ENCODE measurements at places on chromosomes 6 and 20.

- no peak for DNase-seq
These were observed 58.3 kb downstream of the TCP11 start for GRCh38 chr6:35082733-35083403.

DNA sequence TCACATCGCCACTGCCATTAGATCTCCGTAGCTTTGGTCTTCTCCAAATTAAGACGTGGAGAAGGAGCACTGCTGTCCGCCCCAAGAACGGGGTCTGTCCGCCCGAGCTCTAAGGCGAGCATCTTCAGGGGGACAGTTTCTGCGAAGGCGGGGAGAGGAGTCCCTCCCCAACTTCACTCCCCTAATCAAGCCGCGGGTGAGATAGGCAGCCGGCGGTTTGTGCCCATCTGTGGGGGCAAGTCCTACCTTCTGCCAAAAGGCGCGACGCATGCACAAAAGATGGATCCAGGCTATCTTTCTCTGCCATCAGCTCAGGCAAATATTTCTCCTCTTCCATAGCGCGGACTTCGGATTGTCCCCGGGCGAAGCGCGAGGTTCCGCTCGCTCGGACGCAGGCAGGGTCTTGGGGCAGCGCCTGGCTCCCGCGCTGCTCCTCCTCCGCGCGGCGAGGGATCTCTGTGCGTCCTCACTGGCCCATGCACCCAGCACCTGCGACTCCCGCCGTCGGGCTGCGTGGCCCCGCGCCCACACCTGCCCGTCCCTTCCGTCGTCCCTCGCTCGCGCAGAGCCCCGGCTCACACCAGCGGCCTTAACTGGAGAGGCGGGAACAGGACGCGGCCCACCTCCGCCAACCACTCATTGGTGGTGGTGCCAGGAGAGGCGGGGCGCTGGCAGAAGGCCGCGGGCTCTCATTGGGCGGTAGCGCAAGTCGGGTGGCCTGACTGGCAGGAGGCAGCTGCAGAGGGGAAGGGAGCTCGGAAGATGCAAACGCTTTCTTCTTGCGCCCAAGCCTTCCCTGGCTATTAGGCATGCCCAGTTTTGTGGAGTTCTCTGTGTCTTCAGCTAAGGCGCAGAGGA lies at the start of gene KHDRBS2:
KHDRBS2 (minus strand) TSS at position 614 of the 858 bp plus-strand sequence.
- DNase-seq: peak; percentile 3

GRCh38 chr6:55886185-55886836 lies 10.9 kb upstream of the BMP5 start:
- DNase-seq: no peak

DNA sequence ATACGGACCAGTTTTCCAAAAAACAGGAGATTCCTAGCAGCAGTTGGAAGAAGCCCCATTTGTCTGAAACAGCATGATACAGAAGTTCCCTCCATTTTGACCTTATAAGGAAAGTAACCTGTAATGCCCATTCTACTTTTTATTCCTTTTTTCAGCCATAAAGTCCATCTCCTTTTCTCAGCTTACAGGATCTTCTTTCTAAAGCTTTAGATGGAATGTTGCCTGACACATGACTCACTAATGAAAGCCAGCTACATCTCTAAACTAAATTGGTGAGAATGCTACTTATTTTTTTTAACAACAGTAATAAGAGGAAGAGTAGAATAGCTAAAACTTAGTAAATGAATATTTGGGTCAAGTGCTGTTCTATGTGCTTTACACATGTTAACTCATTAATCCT lies 234.1 kb downstream of the CDH26 start:
- no peak for DNase-seq

GRCh38 chr20:50312002-50312681 lies 121.5 kb downstream of the CEBPB start:
- DNase-seq: no peak

DNA sequence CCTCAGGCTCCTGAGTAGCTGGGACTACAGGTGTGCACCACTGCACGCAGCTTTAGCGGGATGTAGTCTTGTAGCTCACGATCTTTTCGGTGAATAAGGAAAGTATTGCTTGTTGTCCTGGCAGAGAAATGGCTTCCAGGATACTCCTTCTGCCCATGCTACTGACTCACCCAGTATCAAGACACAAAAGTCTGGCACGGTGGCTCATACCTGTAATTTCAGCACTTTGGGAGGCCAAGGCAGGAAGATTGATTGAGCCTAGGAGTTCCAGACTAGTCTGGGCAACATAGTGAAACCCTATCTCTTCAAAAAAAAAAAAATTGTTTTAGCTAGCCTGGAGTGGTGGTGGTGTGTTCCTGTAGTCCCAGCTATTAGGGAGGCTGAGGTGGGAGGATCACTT lies 40.9 kb upstream of the B4GALT5 start:
- no peak for DNase-seq

- DNase-seq: no peak
These were observed 47.5 kb downstream of the EFCAB8 start for GRCh38 chr20:32906200-32906599.

DNA sequence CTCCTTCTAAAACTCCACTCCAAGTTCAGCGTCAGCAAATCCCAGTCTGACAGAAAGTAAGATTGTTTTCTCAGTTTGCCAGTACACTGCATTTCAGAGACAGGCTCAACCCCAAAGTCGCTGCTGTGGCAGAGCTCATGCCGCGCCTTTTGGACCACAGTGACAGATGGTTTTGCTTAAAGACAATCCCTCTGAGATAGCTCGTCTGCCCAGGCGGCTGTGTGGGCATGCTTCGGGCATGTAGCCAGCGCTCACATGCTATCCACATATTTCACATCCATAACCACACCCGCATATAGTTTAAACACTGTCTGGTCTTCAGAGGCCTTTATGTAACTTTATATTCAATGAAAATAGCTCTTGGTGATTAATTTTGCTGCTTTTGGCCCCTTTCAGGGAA lies 14.7 kb upstream of the PXDC1 start:
- peak; percentile 90 for DNase-seq

GRCh38 chr6:152100183-152100618 lies 292.7 kb downstream of the ESR1 start:
- DNase-seq: no peak

GRCh38 chr20:19654921-19655320 lies 103.1 kb upstream of the RIN2 start:
- DNase-seq: no peak

DNA sequence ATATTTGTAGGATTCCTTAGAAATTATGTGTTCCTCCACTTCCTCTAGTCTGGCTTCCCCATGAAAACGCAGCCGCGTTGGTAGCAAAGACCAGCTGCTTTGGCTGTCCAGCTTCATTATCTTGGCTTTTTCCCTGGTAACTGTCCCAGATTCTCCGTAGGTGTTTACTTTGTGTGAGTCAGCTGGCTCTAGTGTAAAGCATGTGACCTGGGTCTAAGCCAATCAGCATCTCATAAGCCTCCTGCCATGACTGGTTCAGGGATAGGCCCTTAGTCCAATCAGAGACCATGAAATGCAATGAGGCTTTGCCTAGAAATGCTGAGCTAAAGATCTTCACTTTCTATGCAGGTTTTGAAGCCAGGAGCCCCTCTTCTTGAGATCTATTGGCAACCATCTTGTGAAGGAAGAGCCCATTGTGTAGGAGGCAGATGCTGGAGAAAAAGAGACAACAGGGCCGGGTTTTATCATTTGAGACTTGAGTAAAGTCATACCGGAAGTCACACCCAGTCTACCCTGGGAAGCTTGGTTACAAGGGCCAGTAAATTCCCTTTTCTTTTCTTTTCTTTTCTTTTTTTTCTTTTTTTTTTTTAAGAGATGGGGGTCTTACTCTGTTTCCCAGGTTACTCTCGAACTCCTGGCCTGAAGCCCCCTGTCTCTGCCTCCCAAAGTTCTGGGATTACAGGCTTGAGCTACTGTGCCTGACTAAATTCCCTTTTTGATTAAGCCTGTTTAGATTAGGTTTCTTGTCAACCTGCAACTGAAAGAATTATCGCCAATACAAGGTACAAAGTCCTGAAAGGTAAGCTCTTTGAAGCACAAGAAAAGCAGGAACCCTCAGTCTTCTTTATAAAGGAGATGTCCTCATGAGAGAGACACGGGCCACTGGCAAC lies 256.5 kb upstream of the RREB1 start:
- DNase-seq: no peak

- DNase-seq: no peak
These were observed 156.5 kb downstream of the TTLL2 start for GRCh38 chr6:167481307-167481926.

GRCh38 chr6:1865585-1865984 lies 255.9 kb downstream of the FOXC1 start:
- no peak for DNase-seq

GRCh38 chr6:16871047-16871446 lies 109.8 kb upstream of the ATXN1 start:
- DNase-seq: no peak

- DNase-seq: no peak
These were observed 387.7 kb upstream of the SASH1 start for GRCh38 chr6:147954938-147955337.

DNA sequence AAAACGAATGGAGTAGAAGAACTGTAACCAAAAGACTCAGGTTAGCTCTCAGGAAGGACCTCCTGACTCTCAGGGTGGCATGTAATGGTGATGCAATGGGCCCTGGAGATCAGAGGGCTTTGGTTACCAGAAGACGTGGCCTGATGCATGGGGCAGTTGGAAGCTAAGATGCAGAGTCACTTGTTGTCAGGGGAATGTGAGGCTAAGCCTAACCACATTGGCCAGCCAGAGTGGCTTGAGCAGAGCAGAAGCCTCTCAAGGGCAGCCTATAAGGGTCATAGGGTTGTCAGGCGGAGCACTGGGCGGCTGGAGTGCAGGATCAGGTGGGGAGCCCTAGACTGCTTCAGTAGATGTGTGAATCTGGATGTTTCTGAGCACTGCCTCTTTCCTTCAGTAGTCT lies 5.9 kb downstream of the CNBD2 start:
- no peak for DNase-seq

DNA sequence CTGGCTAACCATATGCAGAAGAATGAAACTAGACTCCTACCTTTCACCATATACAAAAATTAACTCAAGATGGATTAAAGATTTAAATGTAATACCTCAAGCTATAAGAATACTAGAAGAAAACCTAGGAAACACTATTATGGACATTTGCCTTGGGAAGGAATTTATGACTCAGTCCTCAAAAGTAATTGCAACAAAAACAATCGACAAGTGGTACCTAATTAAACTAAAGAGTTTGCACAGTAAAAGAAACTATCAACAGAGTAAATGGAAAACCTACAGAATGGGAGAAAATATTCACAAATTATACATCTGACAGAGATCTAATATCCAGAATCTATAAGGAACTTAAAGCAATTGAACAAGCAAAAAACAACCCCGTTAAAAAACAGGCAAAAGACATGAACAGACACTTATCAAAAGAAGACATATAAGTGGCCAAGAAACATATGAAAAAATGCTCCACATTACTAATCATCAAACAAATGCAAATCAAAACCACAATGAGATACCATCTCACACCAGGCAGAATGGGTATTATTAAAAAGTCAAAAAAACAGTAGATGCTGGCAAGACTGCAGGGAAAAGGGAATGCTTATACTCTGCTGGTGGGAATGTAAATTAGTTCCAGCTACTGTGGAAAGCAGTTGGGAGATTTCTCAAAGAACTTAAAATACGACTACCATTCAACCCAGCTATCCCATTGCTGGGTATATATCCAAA lies 31.9 kb downstream of the RALGAPB start:
- no peak for DNase-seq

DNA sequence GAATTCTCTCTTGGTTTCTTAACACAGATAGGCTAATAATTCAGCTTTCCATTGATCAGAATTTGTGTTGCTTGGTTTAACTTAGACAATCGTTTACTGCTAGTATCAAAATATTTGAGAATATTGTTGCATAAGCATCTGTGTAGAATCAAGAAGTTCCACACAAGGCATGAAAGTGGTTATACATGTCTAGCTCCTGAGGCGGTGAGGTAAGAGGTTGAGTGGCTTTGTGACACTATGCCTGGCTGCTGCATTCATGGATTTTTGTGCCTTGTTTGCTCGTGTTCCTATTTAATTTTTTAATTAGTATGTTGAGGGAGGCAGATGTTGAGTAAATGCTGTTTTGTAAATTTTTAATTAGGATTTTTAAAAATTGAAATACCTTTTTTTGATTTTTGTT lies 10.2 kb downstream of the PKIB start:
- DNase-seq: no peak

GRCh38 chr6:20875369-20875963 lies 341.2 kb downstream of the CDKAL1 start:
- no peak for DNase-seq

DNA sequence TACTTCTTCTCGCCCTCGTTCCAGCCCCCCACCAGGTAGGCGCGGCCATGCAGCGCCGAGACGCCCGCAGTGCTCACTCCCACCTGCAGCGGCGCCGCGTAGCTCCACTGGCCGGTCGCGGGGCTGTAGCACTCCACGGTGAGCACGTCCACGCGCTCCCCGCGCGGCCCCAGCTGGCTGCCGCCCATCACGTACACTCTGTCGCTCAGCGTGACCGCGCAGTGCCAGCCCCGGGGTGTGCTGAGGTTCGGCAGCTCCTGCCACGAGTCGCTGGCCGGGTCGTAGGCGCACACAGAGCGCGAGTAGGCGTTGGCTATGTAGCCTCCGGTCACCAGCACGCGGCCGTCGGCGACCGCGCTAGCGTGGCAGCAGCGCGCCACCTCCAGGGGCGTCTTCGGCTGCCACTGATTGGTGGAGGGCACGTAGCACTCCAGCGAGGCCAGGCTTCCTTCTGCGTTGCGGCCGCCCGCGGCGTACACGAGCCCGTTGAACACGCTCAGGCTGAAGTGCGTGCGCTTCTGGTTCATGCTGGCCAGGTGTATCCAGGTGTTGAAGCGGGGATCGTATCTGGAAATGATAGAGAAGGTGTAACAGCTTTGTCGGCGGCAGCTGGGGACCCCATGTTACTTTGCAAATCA lies 13.7 kb downstream of the KLHL31 start:
- DNase-seq: peak; percentile 45
